ENCODE measurements at places on chromosomes 11 and 22.
A peak's percentile ranks its signal among the peaks of the same experiment; 100 is the strongest.

- no peak for DNase-seq
Observed at GRCh38 chr22:31451709-31452571, 37.7 kb downstream of the EIF4ENIF1 start.

DNA sequence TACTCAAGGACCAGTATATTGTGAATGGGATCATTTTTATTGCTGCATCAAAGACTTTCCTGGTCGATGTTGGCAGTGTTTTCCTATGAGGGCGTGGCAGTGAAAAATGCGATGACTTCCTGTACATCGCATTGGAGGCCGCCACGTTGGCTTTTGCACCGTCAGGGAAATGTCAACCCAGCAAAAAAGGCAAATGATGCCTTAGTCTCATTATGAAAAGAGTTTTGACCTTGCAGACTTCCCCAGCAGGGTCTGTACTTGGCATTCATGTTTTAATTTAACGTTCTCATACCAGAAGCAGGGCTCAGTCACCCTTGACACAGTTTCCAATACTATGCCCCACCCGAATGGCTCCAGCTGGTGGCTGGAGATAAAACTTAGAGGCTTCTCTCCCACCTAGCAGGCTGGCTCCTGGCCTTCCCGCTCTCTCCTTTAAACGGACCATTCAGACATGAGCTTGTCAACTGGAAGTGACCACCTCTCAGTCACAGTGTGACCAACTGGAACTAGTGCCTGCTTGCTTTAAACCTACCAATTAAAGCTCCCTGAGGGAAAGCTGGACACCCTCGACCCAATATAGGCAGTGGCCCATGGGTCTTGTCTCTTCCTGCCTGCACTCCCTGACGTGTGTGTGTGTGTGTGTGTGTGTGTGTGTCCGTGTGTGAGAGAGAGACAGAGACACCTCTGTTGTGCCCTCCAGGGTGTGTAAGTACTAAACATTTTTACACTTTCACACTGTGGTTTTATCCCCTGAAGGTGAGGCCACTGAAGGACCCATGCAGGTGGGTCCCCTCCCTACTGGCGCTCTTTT is 8.7 kb upstream of the GDPD5 start:
- no peak for DNase-seq

DNA sequence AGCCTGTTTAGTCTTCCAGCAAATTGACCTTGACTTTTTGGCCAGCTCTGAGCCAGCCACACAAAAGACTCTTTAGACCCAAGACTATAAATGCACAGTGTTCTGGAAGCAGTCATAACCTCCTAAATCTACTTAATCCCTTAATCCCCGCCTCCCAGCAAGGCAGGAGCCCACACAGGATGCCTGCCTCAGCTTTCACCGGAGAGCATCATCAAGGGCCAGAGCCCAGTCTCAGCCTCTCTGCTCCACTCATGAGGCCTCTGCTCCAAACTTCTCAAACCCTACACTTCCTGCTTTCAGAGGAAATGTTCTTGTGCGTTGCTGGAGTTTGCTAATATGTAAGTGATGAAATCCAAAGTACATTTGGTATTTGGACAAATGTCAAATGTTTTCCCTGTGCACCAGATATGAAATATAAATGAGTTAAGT is 57.9 kb upstream of the FSHB start:
- DNase-seq: no peak

GRCh38 chr22:21860491-21861039 is 6.9 kb downstream of the MAPK1 start:
- DNase-seq: no peak

- no peak for DNase-seq
Observed at GRCh38 chr11:42709216-42709615, 602.6 kb upstream of the API5 start.

DNA sequence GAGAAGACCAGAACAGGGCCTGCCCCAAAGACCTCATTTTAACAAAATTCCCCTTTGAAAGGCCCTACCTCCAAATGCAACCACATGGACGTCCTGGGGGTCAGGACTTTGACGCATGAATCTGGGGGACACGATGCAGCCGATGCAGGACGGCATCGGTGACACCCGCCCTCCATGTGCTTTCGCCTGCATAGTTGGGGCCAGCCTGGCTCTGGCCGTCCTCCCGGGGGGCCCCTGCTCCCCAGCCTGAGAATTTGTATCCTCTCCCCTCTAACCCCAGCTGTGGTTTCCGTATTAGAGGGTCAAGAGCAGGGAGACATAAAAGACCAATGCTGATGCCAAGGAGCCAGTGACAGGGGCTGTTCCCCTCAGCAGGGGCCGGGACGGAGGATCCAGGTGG is 18.4 kb upstream of the BRSK2 start:
- no peak for DNase-seq

DNA sequence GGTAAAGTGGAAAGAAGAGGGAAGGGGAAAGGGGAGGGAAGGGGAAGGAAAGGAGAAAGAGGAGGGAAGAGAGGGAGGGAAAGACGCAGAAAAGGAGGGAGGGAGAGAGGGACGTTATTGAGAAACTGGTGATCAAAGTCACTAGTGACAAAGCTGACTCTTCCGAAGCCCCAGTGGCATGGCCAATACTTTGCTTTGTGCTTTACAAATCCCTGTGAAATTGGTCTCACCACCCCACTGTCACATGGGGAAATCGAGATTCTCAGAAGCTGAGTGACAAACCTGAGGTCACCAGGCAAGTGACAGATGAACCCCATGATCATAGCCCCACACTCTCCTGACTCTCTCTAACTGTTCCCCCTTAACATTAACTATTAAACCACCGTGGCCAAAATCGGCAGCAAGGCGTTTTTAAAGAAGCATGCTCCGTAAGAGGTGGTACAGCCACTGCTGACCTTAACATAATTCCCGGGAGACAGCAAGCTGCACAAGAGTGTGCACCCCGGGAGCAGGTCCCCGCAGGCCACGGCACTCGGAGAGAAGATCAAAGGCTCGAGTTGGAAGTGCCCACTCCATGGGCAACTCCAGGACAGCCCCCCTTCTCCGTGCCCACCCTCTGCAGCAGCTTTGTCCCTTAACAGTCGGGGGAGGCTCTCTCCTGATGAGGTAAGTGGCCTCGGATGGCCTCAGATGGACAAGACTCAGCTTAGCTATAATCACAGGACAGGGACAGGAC is 34.8 kb downstream of the CELSR1 start:
- DNase-seq: no peak

DNA sequence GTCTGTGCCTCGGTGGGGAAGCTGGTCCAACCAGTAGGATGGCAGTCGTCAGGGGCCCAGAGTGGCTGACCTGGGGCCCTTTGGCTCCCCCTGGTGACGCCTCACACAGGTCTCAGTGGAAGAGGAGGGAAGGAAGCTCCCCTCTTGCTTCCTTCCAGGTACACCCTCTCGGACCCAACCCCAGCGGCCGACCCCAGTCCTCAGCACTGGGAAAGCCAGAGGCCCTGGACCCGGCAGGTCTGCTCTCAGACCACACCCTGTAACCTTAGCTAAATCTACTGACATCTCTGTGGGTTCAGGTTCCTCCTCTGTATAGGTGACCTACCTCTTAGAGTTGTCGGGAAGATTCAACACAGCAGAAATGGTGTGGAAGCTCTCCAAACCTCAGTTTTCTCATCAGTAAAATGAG is 3.4 kb upstream of the SCUBE1 start:
- DNase-seq: peak; percentile 46

GRCh38 chr22:33450756-33451155 is 392.6 kb upstream of the SYN3 start:
- no peak for DNase-seq

GRCh38 chr11:104361975-104362374 is 198.0 kb upstream of the PDGFD start:
- no peak for DNase-seq

GRCh38 chr11:121965330-121965729 is 150.7 kb downstream of the BLID start:
- no peak for DNase-seq

GRCh38 chr11:8091721-8092120 is 10.7 kb downstream of the TUB start:
- DNase-seq: no peak
